ENCODE measurements at places on chromosomes 12 and 14.

GRCh38 chr14:76422662-76423061, 46.7 kb downstream of the ESRRB start:
- no peak for DNase-seq

GRCh38 chr12:115528466-115528865, 749.0 kb downstream of the MED13L start:
- no peak for DNase-seq

DNA sequence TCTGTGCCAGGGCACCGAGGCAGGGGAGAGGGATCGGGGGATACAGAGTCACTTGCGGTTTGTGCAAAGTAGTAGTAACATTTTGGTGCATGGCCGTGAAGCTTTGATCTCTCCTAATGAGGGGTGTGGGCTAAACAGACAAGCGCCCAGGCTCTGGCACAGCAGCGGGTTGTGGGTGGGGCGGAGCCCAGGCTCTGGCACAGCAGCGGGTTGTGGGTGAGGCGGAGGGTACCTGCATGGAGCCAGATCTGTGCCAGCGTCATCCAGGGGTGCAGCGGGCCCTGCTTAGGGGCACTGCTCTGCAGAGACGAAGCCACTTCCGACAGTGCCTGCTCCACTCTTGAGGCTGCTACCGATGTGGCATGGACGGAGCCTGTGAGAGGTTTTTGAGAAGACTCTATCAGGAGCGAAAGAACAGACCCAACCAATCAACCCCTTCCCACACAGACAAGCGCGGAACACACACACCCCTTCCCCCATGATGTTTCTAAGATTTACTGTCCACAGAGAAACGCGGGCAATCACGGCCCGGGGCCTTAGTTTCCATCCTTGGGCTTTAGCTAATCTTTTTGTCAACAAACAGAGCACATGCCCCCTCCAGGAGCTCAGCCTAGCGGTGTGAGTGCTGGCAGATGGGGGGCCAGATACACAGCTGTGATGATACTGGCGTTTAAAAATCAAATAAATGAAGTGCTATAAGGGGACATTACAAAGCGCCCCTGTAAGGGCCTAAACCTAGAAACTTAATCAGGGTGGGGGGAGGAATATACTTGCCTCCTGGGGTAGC, 196.6 kb downstream of the CALM1 start:
- DNase-seq = no peak

GRCh38 chr12:18837025-18837424, 99.1 kb downstream of the CAPZA3 start:
- no peak for DNase-seq

- DNase-seq = no peak
These were observed 80.3 kb downstream of the PAPOLA start for GRCh38 chr14:96582411-96582961.

GRCh38 chr12:108312073-108312659, 26.9 kb downstream of the CMKLR1 start:
- DNase-seq = no peak

- no peak for DNase-seq
These were observed 11.1 kb upstream of the NPFF start for GRCh38 chr12:53518381-53518780.

DNA sequence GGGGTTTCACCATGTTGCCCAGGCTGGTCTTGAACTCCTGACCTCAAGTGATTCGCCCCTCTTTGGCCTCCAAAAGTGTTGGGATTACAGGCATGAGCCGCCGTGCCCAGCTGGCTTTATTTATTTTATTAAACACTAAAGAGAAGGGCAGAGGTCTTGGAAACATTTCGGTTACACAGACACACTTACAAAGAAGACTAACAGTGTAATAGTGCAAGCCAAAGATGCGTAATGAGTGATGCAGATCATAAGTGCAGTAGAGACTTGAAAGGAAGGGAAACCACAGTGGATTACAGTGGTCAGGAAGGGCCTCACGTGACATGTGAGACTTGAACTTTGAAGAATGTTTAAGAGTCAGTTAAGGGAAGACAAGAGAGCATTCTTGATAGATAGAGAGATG, 33.9 kb upstream of the CDK17 start:
- DNase-seq = no peak

- peak; percentile 94 for DNase-seq
These were observed 29.0 kb downstream of the WBP11 start for GRCh38 chr12:14774074-14774905.

- DNase-seq = no peak
These were observed 1.0 kb downstream of the ITGA7 start for GRCh38 chr12:55706568-55707218.

DNA sequence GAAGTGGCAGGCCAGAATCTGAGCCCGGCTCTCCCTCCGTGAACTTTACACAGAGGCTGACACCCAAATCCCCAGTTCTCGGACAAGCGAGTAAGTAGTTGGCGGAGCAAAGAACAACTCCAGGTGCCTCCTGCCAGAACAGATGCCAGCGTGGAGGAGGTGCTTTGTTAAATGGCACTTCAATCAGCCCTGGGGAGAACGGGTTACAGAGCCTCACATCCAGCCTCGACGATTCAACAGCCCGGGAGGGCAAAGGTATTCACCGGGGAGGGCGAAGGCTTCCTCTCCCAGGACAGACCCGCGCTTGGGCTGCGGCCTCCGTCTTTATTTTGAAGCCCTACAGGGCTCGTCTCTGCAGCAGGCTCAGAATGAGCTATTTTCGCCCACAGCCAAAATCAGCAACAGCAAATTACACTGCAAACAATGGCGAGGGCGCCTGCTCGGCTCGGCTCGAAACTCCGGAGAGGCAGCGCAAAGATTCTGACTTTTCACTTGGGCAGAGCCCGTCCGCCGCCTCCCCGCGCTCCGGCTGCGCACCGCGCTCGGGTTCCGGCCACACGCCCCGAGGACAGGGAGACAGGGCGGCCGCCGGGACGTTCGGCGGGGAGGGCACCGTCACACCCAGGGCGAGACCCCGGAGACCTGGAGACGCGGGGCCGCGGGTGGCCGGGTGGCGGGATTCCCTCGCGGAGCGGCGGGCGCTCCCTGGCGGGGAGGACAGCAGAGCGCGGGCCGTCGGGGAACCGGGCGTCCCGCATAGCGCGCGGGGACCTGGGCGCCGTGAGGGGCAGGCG, 811 bp downstream of the TMCC3 start:
- peak; percentile 24 for DNase-seq

GRCh38 chr12:82721726-82722125, 35.0 kb downstream of the TMTC2 start:
- no peak for DNase-seq

DNA sequence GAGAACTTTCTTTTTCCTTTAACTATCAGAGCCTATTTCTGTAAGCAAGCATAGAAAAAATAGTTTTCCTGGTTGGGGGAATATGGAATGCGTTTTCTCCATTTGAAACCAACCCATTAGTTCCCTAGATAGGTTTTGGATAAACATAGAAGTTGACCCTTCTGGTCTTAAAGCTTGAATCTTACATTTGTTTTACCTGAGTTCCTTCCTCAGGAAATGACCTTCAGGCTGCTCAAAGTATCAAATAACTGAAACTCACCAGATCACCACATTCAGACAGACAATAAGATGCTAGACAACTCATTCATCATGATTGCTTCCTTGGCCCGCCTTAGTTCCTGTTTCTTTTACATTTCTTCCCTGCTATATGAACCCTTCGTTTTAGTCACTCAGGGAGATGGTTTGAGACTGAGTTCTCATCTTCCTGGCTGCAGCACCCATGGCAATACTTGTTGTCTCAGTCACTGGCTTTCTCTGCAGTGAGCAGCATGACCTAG, 52.2 kb downstream of the LRP6 start:
- peak; percentile 5 for DNase-seq

- no peak for DNase-seq
These were observed 21.7 kb downstream of the BICDL1 start for GRCh38 chr12:120010661-120011230.

- no peak for DNase-seq
These were observed 152.3 kb upstream of the EGLN3 start for GRCh38 chr14:34103176-34103575.

GRCh38 chr12:50196537-50196936, 29.4 kb upstream of the CERS5 start:
- no peak for DNase-seq

- DNase-seq = no peak
These were observed 1.6 kb upstream of the CELA1 start for GRCh38 chr12:51348116-51348515.

DNA sequence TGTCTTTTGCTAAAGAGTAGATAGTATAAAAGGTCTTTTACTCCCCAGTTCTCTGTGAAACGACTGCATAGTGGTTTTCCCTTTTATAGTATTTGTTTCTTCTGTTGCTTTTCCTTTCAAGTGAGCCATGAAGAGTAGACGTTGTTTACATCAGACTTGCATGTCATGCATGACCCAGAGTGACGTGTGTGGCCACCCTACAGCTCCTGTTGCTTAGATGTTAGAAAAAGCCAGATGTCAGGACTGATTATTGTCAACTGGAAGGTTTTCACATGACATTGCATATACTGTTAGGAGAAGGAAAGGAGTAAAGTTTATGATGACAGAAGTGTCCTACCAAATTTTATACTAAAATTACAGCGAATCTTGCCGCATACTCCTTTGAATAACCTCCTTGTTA, 1.3 kb upstream of the RD3L start:
- no peak for DNase-seq

- no peak for DNase-seq
These were observed 51.9 kb downstream of the PRMT8 start for GRCh38 chr12:3542911-3543310.

- DNase-seq = no peak
These were observed 125.6 kb downstream of the PIWIL1 start for GRCh38 chr12:130463275-130463658.

- DNase-seq = peak; percentile 69
These were observed 43.3 kb downstream of the GALNT9 start for GRCh38 chr12:132285991-132286681.

GRCh38 chr14:43410631-43411030, 1096.5 kb downstream of the FSCB start:
- DNase-seq = no peak

DNA sequence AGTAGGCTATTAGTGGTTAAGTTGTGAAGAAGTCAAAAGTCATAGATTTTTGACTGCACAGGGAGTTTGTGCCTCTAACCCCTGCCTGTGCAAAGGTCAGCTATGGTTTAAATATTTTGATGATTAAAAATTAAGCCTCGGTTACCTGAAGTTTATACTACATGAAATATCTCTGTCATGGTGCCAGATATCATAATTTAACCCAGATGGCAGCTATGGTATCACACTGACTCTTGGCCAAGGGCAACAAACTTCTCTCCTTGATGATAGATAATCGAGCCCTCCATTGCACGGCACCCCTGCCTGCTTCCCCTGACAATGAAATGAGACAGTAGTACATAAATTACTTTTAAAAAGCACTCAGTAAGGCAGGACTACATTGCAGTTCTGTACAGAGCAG, 80.8 kb downstream of the SLC35F4 start:
- DNase-seq = no peak

GRCh38 chr12:89501793-89502192, 22.8 kb downstream of the GALNT4 start:
- DNase-seq = no peak

- DNase-seq = peak; percentile 1
These were observed 68.6 kb upstream of the SYT1 start for GRCh38 chr12:78795934-78796445.

DNA sequence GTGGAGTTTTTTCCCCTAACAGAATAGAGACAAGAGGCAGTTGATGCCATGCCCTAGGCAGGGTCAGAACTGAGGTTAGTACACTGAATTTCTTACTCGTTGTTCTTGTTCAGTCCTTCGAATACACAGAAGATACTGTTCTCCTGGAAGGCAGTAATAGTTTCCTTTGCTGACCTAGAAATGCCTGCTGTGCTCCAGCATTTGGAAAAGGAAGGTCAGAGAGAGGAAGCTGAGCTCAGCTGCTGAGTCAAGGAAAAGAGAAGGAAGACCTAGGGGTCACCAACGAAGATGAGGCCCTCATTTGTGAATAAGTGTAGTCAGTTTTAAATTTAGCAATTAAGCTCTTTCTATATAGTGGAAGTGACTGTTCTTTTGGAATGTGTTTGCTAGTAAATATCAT, 100.1 kb downstream of the CRADD start:
- no peak for DNase-seq

DNA sequence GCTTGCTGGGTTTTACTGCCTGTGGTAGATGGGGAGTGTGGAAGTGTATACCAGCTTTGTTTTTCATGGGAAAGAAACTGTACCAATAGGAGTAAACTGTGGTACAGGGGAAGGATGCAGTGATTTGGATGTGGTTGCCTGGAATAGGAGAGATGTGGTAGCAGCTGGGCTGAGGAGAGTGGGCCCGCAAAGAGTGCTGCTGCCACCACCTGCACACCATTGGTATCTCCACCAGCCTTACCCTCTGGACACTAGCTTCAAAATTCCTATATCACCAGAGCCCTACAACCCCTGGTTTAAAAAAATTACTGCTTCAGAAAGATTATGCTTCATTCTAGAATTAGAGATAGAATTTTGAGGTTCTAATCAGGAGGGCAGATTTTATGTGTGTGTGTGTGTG, 53.6 kb downstream of the AKAP6 start:
- DNase-seq = peak; percentile 23

GRCh38 chr12:14741942-14742341, 45.5 kb upstream of the GUCY2C start:
- no peak for DNase-seq

- DNase-seq = no peak
These were observed 98.4 kb upstream of the TBX5 start for GRCh38 chr12:114504311-114504710.

DNA sequence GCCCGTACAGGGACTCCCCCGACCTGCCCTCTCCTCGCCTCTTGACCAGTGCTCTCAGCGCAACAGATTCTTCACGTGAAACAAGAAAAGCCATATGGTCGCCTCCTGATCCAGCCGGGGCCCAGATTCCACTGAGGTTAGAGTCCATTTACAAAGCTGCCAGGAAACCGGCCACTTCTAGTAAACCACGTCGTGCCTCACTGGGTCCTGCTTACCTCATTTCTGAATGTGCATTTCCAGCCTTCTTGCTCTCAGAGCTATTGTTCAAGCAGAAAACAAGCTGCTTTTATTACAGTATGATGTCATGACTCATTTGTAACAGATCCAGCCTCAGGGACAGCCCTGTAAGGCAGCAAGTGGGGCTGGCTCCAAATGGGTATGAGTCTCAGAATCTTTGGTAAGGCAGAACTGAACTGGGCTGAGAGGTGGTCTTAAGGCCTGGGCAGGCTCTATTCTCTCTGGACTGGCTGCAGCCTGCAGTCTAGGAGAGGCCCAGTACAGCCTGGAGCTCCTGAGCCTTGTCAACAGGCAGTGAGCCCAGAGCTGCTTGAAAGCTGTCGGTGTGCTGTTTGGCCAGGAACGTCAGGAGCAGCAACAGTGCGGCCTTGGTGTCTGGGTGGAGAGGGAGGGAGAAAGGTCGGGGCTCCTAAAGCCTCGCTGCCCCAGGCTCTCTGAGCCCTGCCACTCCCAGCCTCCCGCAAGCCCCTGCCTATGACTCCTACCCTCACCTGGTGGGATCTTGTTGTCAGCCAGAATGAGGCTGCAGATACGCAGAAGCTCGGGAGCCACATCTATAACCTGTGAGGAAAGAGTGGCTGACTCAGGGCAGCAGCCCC, 8.3 kb downstream of the REC8 start:
- DNase-seq = no peak
